ENCODE measurements at places on chromosomes 5 and 9.
A peak's percentile ranks its signal among the peaks of the same experiment; 100 is the strongest.

DNA sequence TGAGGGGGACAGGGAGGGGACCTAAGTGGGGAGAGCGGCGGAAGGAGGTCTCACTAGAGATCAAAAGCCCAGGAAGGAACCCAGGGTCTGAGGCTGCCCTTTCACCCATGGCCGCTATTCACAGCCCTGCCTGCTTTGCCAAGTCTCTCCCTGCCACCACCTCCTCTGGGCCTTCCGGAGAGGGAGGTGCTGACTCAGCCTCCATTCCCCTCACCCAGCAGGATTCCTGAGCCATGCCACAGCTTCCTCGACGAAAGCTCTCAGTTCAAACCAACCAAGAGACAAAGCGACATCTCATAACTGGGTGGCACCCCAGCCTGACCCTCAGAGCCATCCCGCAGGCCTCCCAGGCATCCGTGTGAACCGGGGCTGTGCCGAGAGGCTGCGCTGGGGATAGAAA lies 36.7 kb downstream of the PAX5 start:
- DNase-seq = no peak

- DNase-seq = no peak
Observed at GRCh38 chr9:137235424-137236237, 4.9 kb downstream of the SLC34A3 start.

DNA sequence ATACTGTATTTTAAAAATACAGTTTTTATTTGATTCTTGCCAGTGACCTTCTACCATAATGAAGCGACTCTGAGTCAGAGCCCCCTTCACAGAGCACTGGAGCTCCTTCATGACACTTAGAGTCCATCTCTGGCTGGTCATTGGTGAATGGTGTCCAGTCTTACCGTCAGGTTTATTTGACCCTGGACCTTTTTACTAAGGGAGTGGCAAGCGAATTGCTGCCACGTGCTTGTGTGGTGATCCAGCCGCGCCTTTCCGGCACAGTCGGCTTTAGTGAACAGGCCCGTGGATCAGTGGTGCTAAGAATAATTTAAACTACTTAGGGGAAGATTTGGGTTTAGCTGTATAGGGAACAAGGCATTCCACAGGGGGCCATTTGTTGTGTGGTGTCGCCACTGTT lies 48.5 kb downstream of the PRRC2B start:
- DNase-seq = no peak

- peak; percentile 44 for DNase-seq
Observed at GRCh38 chr5:96855031-96855872, 21.0 kb upstream of the ERAP2 start.

DNA sequence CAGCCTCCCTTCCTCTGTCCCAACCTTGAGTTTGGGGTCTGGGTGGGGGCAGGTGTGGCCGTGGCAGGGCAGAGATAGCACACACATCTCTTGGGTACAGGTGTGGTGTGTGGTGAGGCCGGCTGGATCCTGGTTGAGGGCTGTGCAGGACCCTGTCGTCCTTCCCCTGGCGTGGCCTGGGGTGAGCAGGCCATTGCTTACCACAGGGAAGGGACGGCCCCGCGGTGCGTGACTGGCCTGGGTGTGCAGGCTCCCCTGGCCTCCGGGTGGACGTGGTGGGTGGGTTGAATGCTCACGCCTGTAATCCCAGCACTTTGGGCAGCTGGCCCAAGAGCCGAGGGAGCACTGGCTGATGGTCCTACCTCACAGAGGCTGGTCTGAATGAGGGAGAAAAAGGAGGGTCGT lies 1.2 kb downstream of the ARRDC1 start:
- no peak for DNase-seq

DNA sequence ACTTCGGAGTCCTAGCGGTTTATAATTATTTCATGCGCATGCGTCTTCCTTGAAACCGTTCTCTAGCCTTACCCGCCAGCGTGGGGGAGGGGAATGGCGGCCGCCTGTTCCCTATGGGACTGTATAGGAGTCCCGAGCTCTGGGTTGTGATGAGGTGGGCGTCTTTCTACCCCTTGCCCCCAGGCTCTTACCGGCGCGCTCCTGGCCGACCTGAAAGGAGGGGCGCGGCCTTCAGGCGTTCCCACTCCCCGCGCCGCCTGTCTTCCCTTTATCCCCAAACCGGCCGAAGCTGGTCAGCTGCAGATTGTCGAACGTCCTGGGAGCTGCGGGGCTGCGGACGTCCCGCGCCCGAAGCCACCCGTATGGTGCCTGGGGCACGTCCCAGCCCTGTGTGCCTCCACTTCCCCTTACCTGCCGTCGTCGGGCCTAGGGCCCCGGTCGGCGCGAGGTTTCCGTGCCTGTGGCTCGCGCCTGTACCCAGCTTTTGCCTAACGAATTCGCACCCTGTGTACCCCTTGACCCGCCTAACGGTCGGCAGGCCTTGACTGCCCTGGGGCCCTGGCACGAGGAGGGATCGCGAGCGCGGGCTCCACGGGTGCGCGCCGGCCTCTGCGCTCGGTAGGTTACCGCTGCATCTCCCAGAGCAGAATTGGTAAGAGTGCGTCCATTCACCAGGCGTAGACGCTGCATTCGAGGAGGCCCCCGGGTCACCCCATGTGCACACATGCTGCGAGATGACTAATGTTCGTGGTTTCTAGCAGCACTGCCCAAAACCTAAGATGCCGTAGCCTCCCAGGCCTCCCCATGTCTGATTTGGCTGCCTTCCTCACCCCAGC lies 653 bp upstream of the HNRNPH1 start:
- peak; percentile 81 for DNase-seq

DNA sequence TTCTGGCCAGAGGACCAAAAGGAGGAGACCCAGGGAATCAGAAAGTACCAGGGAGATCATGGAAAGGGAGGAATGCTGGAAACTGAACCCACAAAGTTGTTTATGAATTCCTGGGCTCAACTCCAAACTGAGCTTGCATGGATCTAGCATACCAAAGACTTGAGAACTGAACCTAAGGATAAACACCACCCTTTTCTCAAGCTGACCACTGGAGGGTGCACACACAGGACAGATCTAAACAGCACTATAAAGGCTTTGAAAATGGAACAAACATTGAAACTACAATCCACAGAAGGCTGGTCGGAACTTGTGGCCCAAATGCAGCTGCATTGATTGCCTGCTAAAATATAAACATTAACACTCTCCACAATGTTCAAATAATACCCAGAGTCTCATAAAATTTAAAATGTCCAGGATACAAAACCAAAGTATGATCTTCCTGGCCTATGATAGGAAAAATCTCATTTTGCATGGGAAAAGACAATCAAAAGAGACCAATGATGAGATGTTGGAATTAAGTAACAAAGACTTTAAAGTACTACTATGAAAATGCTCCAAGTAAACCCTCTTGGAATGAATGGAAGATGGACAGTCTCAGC lies 15.6 kb upstream of the IRF1 start:
- peak; percentile 75 for DNase-seq

GRCh38 chr9:34072410-34072809 lies 23.7 kb upstream of the UBAP2 start:
- DNase-seq = no peak

- DNase-seq = no peak
Observed at GRCh38 chr5:155728146-155728856, 598.7 kb upstream of the SGCD start.
